ENCODE measurements at places on chromosomes 1 and 21.
A peak's percentile ranks its signal among the peaks of the same experiment; 100 is the strongest.

DNA sequence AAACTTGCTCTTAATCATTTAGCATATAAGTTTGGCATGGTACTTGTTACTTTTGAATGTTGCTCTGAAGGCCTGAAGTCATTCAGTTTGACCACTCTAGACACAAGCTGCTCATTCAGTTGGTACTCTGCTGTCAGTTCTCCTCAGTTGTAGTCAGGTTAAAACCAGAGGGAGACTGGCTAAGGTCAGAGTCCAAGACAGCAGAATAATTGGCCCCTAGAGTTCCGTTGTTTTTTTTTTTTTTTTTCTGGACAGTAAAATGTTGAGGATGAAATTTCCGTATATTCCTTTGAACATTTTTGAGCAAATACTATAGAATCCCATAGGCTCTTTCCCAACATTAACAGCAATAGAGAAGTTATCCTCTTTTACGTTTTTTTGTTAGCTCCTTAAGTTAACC is 9.4 kb downstream of the ZBTB40 start:
- no peak for DNase-seq

DNA sequence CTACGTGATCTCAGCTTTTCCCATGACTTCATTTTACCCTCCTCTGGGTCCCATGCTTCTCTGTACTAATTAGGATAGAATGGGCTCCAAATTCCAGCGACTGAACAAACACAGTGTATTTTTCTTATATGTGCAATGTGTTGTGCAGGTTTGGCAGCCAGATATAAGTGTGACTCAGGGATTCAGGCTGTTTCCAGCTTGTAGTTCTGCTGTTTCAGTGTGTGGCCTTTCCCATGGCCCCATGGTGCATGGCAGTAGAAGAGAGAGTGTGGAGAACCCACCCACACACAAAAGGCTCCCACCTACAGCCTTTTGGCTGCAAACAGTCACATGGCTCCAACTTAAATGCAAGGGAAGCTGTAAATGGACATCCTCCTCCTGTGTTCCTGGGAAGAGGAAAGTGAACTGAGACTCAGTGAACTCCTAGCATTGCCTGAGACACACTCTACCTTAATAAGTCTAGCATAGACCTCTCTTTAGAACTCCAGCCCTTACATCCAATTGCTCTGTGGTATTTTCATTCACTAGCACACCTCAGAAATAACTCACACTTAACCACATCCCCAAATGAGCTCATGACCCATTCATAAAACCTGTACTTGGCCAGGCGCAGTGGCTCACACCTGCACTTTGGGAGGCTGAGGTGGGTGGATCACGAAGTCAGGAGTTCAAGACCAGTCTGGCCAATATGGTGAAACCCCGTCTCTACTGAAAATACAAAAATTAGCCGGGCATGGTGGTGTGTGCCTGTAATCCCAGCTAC is 58.7 kb downstream of the KIAA0040 start:
- DNase-seq: no peak

DNA sequence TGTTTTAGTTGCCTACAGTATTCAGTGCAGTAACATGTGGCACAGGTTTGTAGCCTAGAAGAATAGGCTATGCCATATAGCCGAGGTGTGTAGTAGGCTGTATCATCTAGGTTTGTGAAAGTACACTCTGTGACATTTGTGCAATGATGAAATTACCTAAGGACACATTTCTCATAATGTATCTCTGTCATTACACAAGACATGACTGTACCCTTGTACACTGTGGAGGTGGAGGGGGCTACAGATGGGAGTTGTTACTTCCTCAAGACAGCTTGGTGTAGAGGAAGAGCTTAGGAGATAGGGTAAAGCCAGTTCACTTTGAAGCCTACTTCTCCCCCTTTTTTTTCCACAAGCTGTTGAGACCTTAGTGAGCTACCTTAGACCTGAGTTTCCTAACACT is 59.7 kb upstream of the RAVER2 start:
- no peak for DNase-seq

GRCh38 chr1:162901243-162901642 is 40.3 kb upstream of the CCDC190 start:
- no peak for DNase-seq

- DNase-seq: peak; percentile 25
Measured at GRCh38 chr1:93908394-93909145, 660 bp downstream of the GCLM start.

DNA sequence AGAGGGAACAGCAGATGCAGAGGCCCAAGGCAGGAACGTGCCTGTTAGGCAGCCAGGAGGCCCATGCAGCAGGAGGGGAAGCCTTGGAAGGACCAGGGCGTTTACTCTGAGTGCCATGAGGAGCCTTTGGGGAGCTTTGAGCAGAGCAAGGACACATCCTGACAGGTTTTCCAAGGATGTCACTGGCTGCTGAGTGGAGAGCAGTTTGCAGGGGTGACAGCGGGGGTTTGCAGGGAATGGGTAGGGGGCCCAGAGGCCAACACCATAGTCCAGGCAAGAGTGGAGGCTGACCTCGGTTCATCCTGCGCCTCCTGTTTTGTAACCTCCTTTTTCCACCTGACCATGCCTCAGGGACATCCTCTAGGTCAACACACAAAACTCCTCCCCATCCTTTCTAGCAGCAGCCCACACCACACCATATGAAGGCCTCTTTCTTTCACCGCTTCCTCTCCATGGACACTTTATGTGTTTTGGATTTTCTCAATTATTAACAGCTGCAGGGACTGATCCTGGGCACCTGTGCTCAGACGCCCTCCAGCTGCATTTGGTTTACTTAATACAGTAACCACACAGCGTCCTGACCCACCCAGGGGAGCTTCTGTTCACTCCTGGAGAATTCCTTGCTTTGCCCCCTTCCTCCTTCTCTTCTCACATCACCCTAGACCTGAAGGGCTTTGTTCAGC is 528.5 kb downstream of the MATN1 start:
- no peak for DNase-seq

- DNase-seq: no peak
Measured at GRCh38 chr1:205049479-205049878, 6.5 kb downstream of the CNTN2 start.

DNA sequence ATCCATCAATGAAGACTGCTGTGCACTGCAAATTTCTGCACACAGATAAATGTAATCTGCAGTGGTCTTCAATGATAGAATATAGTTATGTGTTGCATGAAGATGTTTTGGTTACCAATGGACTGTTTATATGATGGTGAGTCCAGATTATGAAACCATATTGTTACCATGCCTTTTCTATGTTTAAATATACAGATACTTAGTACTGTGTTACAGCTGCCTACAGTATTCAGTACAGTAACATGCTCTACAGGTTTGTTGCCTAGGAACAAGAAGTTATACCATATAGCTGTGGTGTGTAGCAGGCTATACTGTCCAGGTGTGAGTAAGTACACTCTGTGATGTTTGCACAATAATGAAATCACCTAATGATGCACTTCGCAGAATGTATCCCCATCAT is 40.8 kb downstream of the SORT1 start:
- DNase-seq: no peak

DNA sequence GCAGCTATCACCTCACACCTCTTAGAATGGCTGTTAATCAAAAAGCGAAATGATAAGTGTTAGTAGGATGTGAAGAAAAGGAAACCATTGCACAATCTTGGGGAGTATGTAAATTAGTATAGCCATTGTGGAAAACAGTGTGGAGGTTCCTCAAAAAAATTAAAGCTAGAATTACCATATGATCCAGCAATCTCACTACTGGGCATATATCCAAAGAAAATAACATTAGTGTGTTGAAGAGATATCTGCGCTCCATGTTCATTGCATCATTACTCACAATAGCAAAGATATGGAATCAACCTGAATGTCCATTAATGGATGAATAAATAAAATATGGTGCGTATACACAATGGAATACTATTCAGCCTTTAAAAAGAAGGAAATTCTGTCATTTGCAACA is 68.9 kb downstream of the SNRPE start:
- DNase-seq: no peak

GRCh38 chr21:30027986-30028385 is 88.2 kb upstream of the GRIK1 start:
- DNase-seq: no peak

DNA sequence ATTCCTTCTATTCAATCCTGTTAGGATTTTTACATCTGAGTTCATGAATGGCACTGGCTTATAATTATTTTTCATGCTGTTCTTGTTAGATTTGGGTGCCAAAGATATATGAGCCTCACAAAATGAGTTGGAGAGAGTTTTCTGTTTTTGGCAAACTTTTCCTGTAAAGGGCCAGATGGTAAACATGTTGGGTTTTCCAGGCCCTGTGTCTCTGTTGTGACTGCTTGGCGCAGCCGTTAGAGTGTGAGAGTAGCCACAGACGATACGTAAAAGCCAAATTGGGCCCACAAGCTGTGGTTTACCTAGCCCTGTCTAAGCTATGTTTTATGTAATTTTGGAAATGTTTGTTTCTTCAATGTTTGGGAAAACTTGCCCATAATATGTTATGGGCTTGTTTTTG is 15.6 kb upstream of the CA6 start:
- DNase-seq: no peak

GRCh38 chr1:107653005-107653404 is 312.0 kb downstream of the VAV3 start:
- no peak for DNase-seq

DNA sequence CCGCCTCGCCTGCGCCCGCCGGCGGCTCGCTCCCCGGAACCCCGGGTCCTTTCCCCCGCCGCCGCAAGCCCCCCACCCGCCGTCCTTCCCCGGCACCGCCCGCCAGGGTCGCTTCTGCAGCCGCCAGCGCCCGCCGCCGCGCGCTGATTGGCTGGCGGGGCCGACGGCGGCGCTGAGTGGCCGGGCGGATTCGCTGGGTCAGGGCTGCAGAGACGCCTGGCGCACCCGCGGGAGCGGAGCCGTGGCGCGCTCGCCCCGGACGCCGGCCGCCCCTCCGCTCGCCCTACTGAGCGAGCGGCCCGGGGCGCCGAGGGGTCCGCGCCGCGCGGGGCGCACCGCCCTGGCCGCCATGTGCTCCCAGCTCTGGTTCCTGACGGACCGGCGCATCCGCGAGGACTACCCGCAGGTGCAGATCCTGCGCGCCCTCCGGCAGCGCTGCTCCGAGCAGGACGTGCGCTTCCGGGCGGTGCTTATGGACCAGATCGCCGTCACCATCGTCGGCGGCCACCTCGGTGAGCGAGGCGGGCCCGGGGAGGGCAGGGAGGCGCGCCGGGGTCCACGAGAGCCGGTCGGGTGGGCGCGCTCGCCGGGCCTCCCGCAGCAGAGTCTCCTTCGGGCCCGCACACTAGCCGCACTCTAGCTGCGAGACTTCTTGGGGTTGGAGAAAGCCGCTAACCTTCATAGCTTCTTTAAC is at the start of gene RIMKLA:
Gene RIMKLA (plus strand): TSS at position 207 of the 694 bp plus-strand sequence. CDS start 143 bp downstream, at position 350.
- peak; percentile 28 for DNase-seq

DNA sequence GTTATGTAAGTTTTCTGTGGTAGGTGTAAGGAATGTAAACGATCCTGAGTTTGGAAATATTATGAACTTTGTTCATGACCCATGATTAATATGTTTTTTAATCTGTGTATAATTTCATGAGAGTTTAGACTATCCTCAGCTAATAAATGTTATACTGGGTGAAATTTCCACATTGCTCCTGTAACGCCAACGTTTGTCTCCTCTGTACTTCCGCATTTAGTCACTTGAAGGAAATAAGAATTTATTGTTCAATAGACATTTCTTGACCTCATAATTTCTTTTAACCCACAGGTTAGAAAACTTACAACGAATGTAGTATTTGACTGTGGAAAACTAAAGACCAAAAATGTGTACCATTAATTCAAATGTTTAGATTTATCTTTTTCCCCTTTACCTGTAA is 876 bp downstream of the KCNJ15 start:
- no peak for DNase-seq

GRCh38 chr1:169563650-169564049 is 22.6 kb downstream of the F5 start:
- DNase-seq: no peak

DNA sequence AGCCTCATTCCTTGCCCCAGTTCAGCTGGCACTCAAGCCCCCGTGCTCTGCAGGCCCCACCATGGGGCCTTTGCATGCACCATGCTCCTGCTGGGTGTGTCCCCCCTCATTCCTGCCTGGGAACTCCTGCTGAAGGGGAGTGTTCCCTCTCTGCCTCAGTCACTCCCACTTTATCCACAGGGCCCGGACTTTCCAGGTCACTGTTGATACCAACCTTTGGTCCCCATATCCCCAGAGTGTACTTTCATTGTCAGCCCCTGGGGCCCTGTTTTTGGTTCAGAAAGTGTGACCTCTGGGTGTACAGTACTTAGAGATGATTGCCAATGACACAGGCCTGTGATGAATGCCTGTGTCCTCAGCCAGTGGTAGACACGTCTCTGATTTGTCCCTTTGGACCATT is 2.9 kb downstream of the TTC22 start:
- DNase-seq: no peak

- no peak for DNase-seq
Measured at GRCh38 chr1:74425676-74426075, 86.7 kb downstream of the LRRC53 start.

GRCh38 chr1:87685311-87686135 is 356.8 kb downstream of the LMO4 start:
- DNase-seq: no peak

GRCh38 chr1:220824031-220824989 is 37.6 kb downstream of the MTARC1 start:
- no peak for DNase-seq

GRCh38 chr1:90821152-90821787 is 104.2 kb upstream of the BARHL2 start:
- no peak for DNase-seq

- no peak for DNase-seq
Measured at GRCh38 chr1:147264158-147264768, 21.8 kb downstream of the CHD1L start.

GRCh38 chr1:29883411-29883832 is 647.1 kb downstream of the PTPRU start:
- no peak for DNase-seq

DNA sequence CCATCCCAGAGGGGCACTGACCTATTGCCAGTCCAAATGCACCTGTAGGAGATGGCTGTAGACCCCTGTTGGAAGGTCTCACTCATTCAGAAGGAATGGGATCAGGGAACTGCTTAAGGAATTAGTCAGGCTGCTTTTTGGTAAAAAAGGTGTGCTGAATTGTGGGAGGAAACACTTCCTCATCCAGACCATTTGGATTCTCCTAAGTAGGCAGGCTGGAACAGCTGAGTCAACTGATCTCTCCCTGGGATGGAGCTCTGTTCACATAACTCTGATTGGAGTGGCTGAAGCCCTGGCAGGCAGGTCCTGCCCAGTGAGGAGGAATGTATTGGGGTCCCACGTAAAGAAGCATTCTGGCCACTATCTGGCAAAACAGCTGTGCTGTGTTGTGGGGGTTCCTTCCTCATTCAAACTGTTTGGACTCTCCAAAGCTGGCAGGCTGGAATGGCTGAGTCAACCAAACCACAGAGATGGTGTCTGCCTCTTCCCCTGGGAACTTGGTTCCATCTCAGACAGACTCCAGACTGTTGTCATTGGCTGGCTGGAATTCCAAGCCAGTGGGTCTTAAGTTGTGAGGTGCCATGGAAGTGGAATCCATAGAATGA is 70.7 kb upstream of the PDC start:
- no peak for DNase-seq

DNA sequence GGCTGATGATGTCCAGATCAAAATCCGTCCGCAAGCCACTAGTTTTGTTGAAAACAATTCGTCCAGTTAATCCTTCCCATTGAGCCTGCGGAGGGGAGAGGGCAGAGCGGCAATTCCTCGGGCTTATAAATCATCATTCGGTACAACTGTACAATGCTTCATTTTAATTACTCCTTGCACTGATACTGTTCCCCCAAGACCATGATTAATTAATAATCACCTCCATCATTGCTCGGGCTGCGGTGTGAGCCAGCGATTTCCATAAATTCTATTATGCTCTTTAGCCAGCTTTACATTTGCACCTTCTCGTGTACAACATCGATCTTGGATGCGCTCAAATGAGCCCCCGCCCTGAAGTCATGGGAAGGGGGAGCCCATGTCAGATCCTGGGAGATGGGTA is 180.7 kb downstream of the GRIK3 start:
- no peak for DNase-seq
